Activated naive CD8-positive, alpha-beta T cell treated with anti-CD3 and anti-CD28 coated beads for 36 hours (primary cell): ENCODE measurements at places on chromosomes 13 and 19.

DNA sequence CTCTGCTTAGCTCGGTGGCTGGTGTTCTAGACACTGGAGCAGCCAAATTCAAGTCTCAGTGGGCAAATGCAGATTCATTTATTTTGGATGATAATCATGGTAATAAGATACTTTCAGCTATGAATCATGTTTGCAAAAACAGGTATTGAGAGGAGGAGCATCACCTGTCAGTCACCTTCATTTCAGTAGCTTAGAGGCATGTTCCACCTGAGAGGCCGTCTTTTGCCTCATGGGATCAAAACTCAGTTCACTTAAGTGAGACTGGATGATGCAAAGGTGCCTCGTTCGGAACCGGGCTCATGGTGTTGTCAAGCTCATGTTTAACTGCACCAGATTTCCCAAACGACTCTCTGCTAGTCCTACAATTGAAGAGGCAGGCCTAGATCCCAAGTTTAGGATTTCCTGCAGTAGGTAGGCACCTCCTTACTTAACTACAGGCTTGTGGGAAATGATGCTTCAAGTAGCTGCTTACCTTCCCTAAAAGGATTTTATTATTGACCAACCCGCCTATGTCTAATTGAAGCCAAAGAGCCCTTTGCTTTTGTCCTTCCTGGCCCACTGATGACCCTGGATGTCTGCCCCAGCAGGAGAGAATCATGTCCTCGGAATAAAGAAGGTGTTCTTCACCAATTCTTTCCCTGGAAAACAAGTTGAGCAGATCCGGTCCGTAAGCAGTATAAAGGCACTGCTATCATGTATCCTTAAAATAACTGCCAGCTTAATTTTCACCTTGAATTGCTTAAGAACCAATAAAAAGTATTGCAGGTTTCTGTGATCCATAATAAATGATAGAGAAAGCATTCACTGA, 60.0 kb downstream of the ZAR1L start:
- no peak for DNase-seq

GRCh38 chr13:101640788-101641400, 188.4 kb downstream of the ITGBL1 start:
- DNase-seq, result no peak

- DNase-seq, result no peak
Observed at GRCh38 chr13:66840621-66841020, 389.5 kb downstream of the PCDH9 start.

- no peak for DNase-seq
Observed at GRCh38 chr13:108755083-108755482, 125.7 kb downstream of the MYO16 start.
